LHCN-M2 (cell line): ENCODE measurements at places on chromosomes 13 and 19. TPM values are rescaled to one million over a fixed set of nuclear protein-coding genes. Genes with fewer than 3 reads are reported as not detected.

The SERPINE3 gene
- not detected in 2 replicates for total RNA-seq

The DACT3 gene
- 1.7 and 1.8 TPM in 2 replicates for total RNA-seq

DNA sequence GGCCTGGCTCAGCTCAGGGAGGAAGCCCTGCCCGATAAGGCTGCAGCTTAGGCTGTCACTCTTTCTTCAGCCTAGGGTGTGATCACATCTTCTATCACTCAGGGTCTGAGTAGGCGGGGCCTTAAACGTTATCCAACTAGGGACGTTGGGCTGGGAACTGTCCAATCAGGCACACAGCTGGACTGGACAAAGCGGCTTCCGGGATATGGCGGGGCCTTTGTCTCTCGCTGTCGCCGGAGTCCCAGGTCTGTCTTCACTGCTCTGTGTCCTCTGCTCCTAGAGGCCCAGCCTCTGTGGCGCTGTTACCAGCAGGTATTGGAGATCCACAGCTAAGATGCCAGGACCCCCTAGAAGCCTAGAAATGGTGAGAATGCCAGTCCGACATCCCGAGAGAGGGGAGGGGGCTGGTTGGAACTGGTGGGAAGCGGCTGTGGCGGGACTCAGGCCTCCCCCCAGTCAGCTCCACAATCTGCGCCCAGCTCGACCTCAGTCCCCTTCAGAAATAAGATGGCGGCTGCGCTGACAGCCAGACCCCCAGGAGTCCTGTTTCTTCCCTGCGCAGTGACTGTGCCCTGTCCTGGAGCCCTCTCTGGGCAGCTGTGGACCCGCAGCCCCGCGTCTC lies at the start of gene ZNF254:
Gene ZNF254, plus strand, starts transcription at position 214 of the 622 bp plus-strand sequence. Its CDS starts 121 bp downstream, at position 335.
- peak; percentile 97 for DNase-seq

The ZNF471 gene
- 0.83 and 1.6 TPM in 2 replicates for total RNA-seq

DNA sequence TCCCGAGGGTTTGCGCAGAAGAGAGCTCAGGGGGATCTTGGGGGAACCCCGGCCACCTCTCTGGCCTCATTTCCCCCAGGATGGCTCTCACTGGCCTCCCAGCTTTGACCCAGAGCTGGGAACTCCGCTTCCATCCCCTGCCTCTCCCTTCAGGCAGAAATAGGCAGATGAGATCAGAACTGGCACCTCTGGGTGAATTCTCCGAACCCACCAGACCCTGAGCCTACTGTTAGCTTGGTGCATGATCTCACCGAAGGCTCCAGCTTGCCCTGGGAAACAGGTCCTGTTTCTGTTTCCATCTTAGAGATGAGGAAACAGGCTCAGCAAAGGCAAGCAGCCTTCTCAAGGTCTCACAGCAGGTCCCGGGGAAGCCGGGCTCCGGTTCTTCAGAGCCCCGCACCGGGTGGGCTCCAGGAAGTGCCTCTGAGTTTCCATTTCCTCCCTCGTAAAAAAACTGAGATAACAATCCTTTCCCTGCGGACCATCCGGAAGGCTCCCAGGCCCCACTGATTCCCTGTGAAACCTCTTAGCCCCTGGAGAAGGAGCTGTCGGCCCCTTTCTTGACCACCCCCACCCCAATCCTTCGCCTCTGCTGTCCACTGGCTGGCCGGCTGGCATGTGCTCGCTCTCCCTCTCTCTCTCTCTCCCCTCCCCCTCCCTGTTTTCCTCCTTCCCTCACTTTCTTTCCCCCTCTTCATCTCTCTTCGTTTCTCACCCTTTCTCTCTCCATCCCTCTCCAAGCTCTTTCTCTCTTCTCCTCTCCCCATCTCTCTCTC lies 2.1 kb downstream of the NECTIN2 start:
- no peak for DNase-seq

DNA sequence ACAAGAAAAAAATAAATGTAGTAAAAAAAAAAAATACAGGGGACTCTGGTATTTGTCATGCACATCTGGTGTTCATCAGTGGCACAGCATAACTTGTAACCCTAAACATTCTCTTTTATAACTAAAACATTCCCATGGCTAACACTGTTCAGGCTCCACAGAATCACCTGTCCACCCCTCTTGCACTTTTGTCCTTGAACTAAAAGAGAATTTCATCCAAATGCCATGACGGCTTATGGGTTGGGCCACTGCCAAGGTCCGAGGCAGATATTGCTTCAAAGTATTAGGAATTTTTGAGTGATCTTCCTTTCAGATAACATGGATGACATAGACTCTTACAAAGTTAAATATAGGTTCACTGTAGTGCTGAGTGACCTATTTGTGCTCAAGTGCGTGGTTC lies 25.7 kb upstream of the SERP2 start:
- no peak for DNase-seq

- DNase-seq = no peak
Measured at GRCh38 chr19:33554821-33555220, 33.2 kb upstream of the PEPD start.

GRCh38 chr19:3516675-3517207 lies 10.6 kb downstream of the FZR1 start:
- DNase-seq = peak; percentile 21

GRCh38 chr19:369876-370275 lies 25.3 kb upstream of the MIER2 start:
- no peak for DNase-seq

- DNase-seq = peak; percentile 15
Measured at GRCh38 chr13:36850790-36851438, 31.9 kb downstream of the RFXAP start.

GRCh38 chr19:17538684-17539237 lies 16.7 kb upstream of the COLGALT1 start:
- DNase-seq = peak; percentile 15

DNA sequence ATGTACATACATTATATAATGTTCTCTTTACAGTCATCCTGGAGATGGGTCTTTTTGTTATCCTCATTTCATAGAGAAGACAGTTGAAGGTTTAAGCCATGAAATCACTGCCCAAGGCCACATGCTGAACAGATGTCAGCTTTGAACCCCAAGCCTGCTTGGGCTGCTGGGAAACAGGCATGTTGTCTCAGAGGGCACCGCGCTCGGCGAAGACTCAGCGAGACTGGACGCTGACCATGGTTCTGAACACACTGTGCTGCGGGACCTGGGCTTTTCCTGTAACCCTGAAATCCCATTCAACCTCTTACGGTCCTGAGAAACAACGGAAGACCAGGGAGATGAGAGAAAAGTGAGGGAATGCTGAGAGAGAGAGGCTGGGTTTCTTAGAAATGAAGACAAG lies 27.3 kb downstream of the LRFN3 start:
- peak; percentile 53 for DNase-seq

The PSPN gene
- total RNA-seq = 0.69 and 0.90 TPM in 2 replicates

DNA sequence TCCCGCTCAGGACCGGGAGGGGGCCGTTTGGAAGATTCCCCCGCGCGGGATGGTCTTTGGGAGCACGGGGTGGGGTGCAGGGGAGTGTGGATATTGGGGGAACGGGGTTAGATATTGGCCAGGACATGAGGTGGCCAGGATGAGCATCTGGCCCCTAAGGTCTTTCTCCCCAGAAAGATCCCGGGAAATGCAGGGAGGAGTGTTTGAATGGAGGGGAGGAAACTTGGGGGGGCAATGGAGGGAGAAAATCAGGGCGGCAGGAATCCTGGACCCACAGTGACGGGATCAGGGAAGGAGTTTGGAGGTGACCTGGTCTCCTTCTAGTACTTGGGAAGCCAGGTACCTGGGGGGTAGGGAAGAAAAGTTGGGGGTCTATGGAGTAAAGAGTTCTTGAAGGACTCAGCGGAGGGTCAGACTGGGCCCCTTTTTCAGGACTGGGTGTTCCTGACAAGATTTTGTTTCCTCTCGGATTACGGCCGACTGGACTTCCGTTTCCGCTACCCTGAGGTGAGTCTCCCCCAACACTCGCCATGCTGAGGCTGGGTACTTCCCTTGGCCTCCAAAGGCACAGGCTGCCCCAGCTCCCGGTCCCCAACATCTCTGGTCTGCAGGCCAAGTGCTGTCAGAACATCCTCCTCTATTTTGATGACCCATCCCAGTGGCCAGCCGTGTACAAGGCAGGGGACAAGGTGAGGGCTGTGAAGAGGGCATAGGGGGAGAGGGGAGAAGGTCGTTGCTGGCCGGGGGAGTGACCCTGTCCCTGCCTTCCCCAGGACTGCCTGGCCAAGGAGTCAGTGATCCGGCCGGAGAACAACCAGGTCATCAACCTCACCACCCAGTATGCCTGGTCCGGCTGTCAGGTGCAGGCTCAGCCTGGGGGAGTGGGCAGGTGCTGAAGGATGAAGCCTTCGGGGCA lies 989 bp downstream of the TMEM145 start:
- no peak for DNase-seq

- DNase-seq = no peak
Measured at GRCh38 chr13:37382146-37382545, 216.4 kb downstream of the POSTN start.

The ZNF99 gene
- total RNA-seq = under 0.01 TPM in 1 of 2 replicates, not detected in the other

The PSG6 gene
- not detected in 2 replicates for total RNA-seq

- DNase-seq = peak; percentile 15
Measured at GRCh38 chr13:51912091-51912490, 50.3 kb downstream of the CCDC70 start.

- DNase-seq = no peak
Measured at GRCh38 chr19:47778954-47779351, 450 bp downstream of the SELENOW start.

- no peak for DNase-seq
Measured at GRCh38 chr13:66795636-66796035, 434.5 kb downstream of the PCDH9 start.

DNA sequence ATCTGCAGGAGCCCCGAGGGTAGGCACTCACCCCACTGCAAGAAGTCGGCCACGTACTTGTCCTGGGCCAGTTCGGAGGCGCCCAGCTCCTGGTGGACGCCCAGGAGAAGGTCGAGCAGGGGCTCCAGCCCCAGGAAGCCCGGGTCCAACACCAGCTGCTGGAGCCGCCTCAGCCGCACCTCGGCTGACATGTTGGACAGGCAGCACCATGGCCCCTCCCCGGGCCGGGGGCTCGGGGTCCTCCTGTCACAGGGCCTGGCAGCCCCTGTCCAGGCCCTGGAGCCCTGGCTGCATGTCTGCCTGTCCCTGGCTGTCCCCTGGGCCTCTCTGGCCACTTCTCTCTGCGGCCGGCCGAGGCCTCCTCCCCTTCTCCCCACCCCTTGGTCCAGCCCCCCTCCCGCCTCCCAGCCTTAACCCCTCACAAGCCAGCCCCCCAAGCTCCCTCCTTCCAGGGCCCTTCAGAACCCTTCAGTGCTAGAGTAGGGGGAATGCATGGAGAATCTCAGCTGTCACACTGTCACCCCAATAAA lies at the start of gene DMPK:
Gene DMPK, minus strand, starts transcription at position 329 of the 530 bp plus-strand sequence. Its CDS starts 138 bp downstream, at position 191.
- DNase-seq = no peak

The C13orf42 gene
- not detected in 2 replicates for total RNA-seq
